OCI-LY7 (cell line): ENCODE measurements at places on chromosomes 3 and 15. TPM values are rescaled to one million over a fixed set of nuclear protein-coding genes. Genes with fewer than 3 reads are reported as not detected.

SMCO1 gene
- total RNA-seq: not detected in 2 replicates

NANOGP8 gene
- not detected in 2 replicates for total RNA-seq

FOXB1 gene
- total RNA-seq: not detected in 2 replicates

SIDT1 gene
- total RNA-seq: 7.3 and 8.6 TPM in 2 replicates

MEIS2 gene
- 31.0 and 32.6 TPM in 2 replicates for total RNA-seq

CPNE4 gene
- total RNA-seq: not detected in 2 replicates

- no peak for DNase-seq
Measured at GRCh38 chr3:69658514-69659140, 80.6 kb upstream of the MITF start.

GRCh38 chr3:104564045-104564643 lies 802.6 kb upstream of the ALCAM start:
- peak; percentile 56 for DNase-seq

DNA sequence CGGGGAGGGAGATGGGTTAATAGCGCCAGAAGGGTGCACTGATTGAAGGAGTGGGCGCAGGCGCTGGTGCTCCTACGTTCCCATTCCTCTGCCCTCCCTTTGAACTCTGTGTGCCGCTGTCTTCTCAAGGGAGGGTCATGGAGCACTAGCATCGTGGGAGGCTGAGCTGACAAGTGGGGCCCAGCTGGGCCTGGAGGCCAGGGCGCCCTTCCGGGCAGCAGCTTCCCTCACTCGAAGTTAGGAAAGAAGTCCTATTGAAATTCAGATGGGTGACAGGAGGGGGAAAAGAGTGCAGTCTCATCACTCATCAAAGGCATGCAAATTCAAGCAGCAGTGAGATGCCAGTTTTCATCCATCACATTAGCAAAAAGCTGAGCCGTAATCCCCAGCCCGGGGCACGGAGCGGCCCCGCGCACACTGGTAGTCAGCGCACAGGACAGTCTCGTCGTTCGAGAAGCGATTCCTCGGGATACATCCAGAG lies 128.2 kb downstream of the LRRK1 start:
- no peak for DNase-seq

DNA sequence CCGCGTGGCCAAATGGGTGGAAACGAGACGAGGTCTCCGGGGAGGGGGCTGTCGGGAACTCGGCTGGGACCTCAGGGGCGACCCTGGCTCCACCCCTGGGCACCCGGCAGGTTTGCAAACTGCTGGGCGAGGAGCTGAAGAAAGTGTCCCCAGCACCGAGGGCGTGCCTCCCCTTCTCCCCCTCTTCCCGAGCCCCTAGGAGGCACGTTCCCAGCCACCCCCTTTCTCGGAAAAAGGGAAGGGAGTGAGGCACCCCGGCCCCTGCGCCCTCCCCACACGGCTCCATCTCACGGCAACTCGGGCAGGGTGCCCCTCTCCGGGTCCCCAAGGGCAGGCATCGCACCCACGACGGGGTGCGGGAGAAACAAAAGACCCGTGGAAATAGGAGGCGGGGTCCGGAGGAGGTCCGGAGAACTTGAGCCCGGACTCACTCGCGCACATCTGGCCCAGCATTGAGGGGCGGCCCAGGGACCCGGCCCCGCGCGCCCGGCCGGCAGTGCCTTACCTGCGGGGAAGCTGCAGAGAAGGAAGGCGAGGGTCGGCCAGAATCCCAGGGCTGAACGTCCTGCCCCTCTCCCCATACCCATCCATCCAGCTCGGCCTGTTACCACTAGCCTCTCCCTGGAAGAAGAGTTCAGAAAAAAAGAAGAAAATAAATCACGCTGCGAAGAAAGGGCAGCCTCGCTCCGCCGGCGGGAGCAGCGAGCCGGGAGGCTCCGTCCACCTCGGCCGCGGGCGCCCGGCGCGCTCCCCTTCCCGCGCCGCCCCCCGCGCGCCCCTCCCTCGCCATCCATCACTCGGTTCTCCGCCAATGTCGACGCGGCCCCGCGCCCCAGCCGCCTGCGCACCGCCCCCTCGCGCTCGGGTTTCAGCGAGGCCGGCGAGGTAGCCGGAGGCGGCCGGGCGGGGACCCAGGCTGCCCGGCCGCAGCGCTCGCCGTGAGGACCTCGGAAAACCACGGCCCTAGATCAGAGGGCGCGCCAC lies 16.3 kb downstream of the RGMA start:
- DNase-seq: no peak

GRCh38 chr3:193520738-193521137 lies 34.0 kb downstream of the ATP13A4 start:
- no peak for DNase-seq

GRCh38 chr3:146072824-146073223 lies 88.2 kb downstream of the PLOD2 start:
- no peak for DNase-seq

GRCh38 chr15:59594493-59594942 lies 17.1 kb upstream of the GCNT3 start:
- no peak for DNase-seq

DNA sequence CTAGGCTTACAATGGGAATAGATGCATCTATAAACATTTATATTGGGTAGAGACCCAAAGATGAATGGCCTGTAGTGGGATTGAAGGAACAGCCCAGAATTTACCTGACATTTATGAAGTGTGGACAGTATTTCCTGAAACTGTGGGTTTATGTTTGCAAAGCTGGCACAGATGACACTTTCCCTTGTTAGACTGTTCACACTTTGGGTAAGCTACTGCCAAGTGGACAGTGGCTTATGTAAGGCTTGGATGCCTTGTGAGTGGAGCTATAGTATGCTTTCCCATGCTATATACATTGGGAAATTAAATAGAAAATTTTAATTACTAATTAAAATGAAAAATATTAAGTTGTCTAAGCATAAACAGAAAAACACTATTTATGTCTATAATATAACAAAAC lies 48.5 kb downstream of the STARD9 start:
- no peak for DNase-seq

- peak; percentile 65 for DNase-seq
Measured at GRCh38 chr3:110314512-110315114, 757.0 kb upstream of the NECTIN3 start.

DNA sequence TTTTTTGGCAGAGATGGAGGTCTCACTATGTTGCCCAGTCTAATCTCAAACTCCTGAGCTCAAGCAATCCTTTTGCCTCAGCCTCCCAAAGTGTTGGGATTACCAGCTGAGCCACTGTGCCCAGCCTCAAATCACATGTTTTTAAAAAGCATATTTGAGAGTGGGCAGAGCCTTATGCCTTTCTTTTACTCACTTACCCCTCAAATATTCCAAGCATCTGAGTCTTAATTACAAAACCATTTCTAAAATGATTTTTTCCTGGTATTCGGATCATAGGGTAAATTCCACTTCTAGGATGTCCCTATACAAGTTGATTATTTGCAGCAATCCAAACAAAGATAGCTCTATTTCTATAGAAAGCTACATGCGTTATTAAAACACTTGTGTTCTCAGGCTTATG lies 106.1 kb downstream of the RFTN1 start:
- DNase-seq: no peak

- DNase-seq: no peak
Measured at GRCh38 chr3:160394009-160394392, 5.0 kb downstream of the IFT80 start.

- peak; percentile 86 for DNase-seq
Measured at GRCh38 chr15:43808960-43809678, 8.7 kb downstream of the HYPK start.

GRCh38 chr3:107411779-107412178 lies 34.5 kb downstream of the CCDC54 start:
- DNase-seq: no peak

GRCh38 chr3:31968369-31968926 lies 12.6 kb downstream of the OSBPL10 start:
- no peak for DNase-seq

DNA sequence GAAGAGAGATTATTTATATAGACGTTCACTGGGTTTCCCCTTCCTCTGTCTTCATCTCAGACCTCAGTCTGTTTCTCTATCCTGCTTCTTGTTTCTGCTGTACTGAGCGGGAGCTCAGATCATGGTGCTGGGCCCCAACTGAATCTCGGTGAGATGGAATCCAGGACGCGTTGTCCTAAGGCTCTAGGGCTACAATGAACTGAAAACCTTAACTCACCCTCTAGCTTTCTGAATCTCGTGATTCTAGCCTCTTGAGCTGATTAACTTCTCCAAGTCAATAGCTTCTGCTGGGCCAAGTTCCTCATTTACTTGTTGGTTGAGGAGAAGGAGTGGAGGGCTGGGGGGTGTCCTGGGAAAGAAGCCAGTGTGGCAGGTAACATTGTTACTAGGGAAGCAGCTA lies 32.7 kb upstream of the MAP3K13 start:
- no peak for DNase-seq
